Effector memory CD4-positive, alpha-beta T cell (primary cell): ENCODE measurements at places on chromosomes 1 and 21.

DNA sequence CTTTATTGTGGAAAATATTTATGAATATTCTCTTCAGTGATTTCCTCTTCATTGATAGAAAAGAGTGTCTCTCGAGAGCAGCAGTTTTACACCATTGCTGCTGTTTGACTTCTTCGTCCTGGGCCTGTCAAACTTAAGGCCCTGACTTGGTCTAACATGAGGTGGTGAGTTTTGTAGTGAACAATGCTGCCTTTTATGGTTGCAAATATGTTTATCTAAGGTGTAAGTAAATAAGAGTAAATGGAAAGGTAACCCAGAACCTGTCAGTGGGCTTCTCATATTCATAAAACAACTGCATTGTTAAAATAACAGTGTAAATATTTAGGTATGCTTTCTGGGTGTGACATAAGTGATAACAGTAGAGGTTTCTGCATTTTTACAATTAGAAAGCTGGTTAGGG, 62.8 kb upstream of the SCCPDH start:
- H3K27me3 ChIP-seq: no peaks in the 10 kb centered on the region
- no peak overlapping the region for H3K4me3 ChIP-seq
- peaks cover 23% of the 10 kb centered on the region for H3K36me3 ChIP-seq

- DNase-seq: no peak
- H3K4me3 ChIP-seq: peak within 1 kb of the TSS; percentile 10
- no peaks in the 10 kb centered on the region for H3K27me3 ChIP-seq
- peaks cover 20% of the 10 kb centered on the region for H3K4me1 ChIP-seq
- H3K27ac ChIP-seq: no peak within 1 kb of the TSS
Observed at GRCh38 chr1:35573198-35574124, at the start of gene TFAP2E. Gene TFAP2E (plus strand): TSS chr1:35573314. CDS start chr1:35573578, 264 bp downstream.

GRCh38 chr1:71949681-71950080, 332.7 kb downstream of the NEGR1 start:
- DNase-seq: no peak
- H3K27me3 ChIP-seq: no peaks in the 10 kb centered on the region
- H3K27ac ChIP-seq: no peak overlapping the region
- H3K4me3 ChIP-seq: no peak overlapping the region

DNA sequence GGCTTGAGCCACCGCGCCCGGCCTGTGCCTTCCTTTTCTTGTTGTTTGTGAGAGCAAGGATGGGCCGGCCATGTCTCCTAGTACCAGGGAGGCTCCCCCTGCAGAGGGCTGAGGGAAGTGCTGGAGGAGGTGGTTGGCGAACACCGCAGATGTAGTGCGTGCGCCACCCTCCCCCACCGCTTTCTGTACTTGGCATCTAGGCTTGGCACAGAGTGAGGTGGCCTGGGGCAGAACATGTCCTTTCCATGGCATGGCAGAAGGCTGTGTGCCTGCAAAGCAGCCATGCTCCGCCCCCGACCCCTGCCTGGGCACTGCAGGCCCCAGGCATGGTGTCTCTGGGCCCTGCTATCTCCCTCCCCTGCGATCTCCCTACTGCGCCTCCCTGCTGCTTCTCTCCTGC, 30.7 kb downstream of the ALPL start:
- no peak overlapping the region for H3K4me3 ChIP-seq
- H3K27me3 ChIP-seq: no peaks in the 10 kb centered on the region
- H3K27ac ChIP-seq: no peak overlapping the region

- peaks cover 33% of the 10 kb centered on the region for H3K4me1 ChIP-seq
- no peaks in the 10 kb centered on the region for H3K27me3 ChIP-seq
- H3K27ac ChIP-seq: peak overlapping the region; percentile 100
- DNase-seq: no peak
- H3K4me3 ChIP-seq: peak overlapping the region; percentile 66
Observed at GRCh38 chr1:36222481-36223380, 1.5 kb upstream of the THRAP3 start.

- H3K27me3 ChIP-seq: peaks cover 3% of the 10 kb centered on the region
- H3K4me1 ChIP-seq: peaks cover 1% of the 10 kb centered on the region
- H3K27ac ChIP-seq: no peak overlapping the region
- DNase-seq: no peak
Observed at GRCh38 chr1:156414461-156415064, 45.6 kb downstream of the RHBG start.

- DNase-seq: no peak
- H3K4me3 ChIP-seq: no peak overlapping the region
- no peak overlapping the region for H3K27ac ChIP-seq
- peaks cover 31% of the 10 kb centered on the region for H3K4me1 ChIP-seq
- no peaks in the 10 kb centered on the region for H3K36me3 ChIP-seq
Observed at GRCh38 chr1:236067854-236068454, 3.1 kb upstream of the NID1 start.

- no peak overlapping the region for H3K27ac ChIP-seq
- DNase-seq: no peak
- no peaks in the 10 kb centered on the region for H3K36me3 ChIP-seq
- H3K27me3 ChIP-seq: no peaks in the 10 kb centered on the region
- H3K4me3 ChIP-seq: no peak overlapping the region
Observed at GRCh38 chr1:216843409-216843808, 120.2 kb upstream of the ESRRG start.

- H3K4me1 ChIP-seq: no peaks in the 10 kb centered on the region
- H3K27ac ChIP-seq: no peak overlapping the region
- no peak for DNase-seq
Observed at GRCh38 chr1:8360493-8361197, 42.7 kb downstream of the SLC45A1 start.

GRCh38 chr1:110138956-110139355, 11.3 kb upstream of the SLC6A17 start:
- H3K27ac ChIP-seq: no peak overlapping the region
- peaks cover 10% of the 10 kb centered on the region for H3K27me3 ChIP-seq

GRCh38 chr1:116740296-116740695, 13.9 kb upstream of the CD2 start:
- no peaks in the 10 kb centered on the region for H3K36me3 ChIP-seq
- no peak for DNase-seq
- peaks cover 38% of the 10 kb centered on the region for H3K4me1 ChIP-seq
- peak overlapping the region; percentile 99 for H3K27ac ChIP-seq
